ENCODE measurements at places on chromosomes 6 and 20.

DNA sequence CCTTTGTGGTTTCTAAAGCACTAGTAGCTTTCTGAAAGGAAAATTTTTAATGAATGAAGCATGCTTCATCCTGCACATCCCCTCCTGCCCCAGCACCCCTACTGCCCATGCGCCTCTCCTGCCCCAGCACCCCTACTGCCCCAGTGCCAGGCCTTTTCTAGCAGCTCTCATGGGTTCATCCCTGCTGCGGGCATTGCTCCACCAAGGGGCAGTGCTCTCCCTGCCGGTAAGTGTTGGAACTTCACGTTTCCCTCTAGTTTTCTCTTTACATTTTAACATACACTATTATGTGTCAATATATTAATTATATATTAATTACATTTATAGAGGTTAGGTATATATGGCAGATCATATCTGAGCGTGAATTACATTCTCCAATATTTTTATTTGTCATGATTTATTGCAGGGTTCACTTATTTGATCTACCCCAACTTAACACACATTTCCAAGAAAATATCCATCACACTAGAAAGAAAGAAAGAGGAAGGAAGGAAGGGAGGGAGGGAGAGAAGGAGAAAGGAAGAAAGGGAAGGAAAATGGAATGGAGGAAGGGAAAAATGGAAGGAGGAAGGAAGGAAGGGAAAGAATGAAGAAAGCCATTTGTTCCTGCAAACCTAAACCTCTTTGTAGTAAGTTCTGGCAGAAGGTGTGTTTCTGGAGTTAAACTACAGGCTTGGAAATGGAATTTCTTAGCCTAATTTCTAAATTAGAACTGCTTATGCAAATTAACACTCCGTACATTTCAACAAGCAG, 46.8 kb downstream of the CEP43 start:
- DNase-seq: no peak

- DNase-seq: no peak
Observed at GRCh38 chr6:47473791-47474346, 3.7 kb upstream of the CD2AP start.

DNA sequence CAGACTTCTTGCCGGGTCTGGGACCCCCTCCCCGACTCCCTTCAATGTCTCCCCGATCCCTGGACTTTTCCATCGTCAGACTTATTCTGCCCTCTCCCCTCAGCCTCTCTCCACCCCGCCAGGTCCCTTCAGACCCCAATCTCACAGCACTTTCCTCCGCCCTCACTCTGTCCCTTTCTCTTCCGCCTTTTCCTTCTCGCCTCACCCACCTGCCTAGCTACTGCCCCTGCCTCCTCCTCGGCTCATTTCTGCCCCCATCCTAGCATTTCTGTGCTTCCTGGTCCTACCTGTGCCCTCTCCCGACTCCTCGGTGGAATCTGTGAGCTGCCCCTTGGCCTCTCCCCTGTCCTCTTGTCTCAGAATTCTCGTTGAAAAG, 616 bp downstream of the CHMP4B start:
- DNase-seq: no peak

DNA sequence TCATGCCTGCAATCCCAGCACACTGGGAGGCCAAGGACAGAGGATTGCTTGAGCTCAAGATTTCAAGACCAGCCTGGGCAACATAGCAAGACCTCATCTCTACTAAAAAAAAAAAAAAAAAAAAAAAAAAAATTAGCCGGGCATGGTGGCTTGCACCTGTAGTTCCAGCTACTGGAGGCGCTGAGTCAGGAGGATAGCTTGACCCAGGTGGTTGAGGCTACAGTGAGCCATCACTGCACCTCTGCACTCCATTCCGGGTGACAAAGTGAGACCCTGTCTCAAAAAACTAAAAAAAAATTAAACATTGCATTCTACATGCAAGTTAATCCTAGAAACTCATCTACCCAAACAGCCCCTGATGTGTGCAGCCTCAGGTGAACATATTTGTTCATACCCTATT, 7.3 kb upstream of the TRAM2 start:
- DNase-seq: no peak

GRCh38 chr20:48709058-48709691, 118.6 kb downstream of the PREX1 start:
- DNase-seq: no peak

GRCh38 chr20:7585126-7585679, 355.1 kb downstream of the HAO1 start:
- DNase-seq: no peak

- DNase-seq: no peak
Observed at GRCh38 chr6:3961581-3962215, 112.5 kb downstream of the FAM50B start.

DNA sequence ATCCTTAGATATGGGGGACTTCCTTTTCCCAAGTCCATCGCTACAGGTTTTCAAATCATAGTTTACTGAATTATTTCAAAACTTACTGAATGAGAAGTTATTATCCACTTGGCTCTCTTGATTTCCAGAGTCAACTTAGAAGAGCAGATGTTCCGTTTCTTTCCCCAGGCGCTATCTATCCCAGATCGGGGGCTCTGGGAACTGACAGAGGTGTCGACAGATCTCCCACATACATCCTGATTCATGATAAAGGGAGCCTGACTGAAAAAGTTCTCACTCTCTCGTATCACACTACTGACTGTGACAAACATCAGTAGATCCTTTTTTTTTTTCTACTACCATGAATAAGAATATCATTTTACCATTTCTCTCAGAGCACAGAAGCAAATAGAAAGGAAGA, 654.8 kb downstream of the RNF144B start:
- no peak for DNase-seq

DNA sequence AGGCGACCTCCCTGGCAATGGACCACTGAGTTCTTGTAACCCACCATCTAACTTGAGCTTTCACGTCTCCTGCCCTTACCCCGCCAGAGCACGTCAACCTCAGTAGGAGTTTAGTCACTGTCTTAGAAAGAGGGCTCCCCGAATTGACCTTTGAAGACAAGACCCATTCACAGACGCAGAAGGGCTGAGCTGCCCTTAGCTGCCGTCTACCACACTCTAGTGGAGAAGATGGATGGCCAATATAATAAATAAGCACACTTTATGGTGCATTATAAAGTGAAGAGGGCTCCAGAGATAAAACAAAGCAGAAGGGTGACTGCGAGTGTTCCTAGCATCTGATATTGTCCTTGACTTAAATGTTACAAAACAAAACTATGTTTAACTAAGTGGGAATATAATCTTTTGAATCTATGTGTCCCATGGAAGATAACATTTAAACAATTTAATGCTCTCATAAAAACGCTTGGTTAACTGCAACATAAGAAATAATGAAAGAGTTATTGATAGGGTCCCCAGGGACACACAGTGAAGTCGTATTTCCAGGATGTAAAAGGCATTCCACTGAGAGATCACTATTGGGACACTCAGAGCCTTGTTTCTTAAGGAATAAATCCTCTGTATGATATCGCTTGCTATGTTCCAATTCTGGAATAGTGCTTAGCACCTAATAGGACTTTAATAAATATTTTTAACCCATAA, 261.1 kb downstream of the THBS2 start:
- no peak for DNase-seq

DNA sequence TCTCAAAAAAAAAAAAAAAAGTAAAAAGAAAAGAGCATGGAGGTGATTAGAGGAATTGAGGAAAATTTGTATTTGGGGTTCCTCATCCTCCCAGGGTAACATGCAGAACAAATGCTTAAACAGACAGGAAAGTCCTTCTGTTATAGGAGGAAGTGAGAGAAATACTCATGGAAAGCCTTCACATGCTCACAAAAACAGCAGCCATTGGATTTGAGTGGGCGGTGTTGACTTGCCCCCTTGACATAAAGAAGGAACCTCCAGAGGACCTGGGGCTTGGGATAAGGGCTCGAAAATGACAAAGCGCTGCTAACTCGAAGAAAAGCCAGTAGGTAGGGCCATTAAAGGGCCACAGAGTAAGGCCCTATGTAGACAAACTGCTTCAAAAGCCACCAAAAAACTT, 17.5 kb upstream of the SAMHD1 start:
- no peak for DNase-seq

DNA sequence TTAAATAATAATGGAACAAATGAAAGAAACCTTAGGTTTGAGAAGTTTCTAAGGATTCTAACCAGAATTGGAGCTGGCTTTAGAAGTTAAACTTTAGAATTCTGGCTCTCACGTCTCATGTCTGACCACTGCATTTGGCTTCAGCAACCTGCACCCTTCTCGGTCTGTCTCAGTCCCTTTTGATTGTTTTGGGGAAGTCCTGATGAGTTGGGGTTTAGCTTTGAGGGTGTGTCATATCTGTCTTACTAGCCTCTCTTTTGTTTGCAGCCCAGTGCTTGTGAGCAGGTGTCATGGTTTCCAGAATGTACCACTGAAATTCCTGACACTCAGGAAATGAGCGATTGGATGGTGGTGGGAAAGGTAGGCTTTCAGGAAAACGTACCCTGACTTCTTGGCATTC, 17.0 kb downstream of the CMTR1 start:
- no peak for DNase-seq

- no peak for DNase-seq
Observed at GRCh38 chr6:98672681-98673475, 161.5 kb upstream of the POU3F2 start.

GRCh38 chr20:50356962-50357782, 153.0 kb upstream of the PTPN1 start:
- no peak for DNase-seq

GRCh38 chr6:170049641-170050561, 241.0 kb downstream of the DLL1 start:
- no peak for DNase-seq

- DNase-seq: no peak
Observed at GRCh38 chr20:58469616-58470015, 45.6 kb downstream of the APCDD1L start.

DNA sequence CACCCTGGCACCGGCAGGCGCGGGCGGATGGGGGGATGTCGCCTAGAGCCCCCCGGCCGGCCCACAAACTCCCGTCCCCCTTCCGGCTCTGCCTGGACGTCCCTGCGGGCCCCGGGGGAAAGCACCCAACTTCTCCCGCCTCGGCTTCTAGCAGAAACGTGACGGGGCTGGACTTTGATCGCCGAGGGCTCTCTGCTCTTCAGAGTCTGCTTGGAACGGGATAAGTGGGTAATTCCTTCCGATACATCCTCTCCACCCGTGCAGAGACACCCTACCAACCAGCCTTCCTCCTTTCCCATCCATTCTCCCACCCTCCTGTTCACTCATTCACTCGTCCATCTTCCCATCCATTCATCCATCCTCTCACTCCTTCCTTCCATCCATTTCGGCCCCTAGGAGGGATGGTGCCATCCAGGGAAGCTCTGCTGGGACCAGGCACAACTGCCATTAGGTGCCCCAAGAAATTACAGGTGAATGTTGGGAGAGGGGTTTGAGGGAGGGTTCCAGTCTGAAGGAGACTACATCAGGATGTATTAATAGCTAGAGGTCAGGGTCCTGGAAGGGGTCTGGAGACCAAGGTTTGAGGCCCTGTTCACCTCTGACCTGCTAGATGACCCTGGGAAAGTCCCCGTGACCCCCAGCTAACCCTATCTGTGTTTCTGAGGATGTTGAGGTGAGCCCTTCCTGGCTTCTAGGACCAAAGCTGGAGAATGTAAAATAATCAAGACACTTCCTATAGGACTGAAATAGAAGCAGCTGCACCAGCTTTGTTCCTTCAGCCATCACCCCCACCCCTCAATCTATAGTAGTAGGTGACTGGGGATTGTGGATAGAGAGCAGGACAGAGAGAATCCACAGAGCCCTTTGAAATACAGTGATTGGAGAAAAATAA, 538 bp downstream of the TTLL9 start:
- no peak for DNase-seq

DNA sequence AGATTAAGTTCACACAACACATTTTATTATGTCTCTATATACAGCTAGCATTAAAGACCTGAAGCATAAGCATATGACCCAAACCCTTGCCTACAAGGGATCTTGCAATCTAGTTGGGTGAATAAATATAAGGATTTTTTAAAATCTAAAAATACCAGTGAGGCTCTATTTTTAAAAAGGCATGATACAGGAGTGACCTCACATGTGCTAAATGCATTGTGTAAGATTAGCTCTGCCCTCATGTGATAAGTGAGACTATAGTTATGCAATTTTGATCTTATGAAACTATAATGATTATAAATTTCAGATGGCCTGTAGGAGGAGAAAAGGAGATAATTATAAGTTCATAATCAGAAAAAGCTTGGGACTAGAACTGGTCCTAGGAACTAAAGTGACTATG, 451.0 kb upstream of the MAN1A1 start:
- DNase-seq: no peak

DNA sequence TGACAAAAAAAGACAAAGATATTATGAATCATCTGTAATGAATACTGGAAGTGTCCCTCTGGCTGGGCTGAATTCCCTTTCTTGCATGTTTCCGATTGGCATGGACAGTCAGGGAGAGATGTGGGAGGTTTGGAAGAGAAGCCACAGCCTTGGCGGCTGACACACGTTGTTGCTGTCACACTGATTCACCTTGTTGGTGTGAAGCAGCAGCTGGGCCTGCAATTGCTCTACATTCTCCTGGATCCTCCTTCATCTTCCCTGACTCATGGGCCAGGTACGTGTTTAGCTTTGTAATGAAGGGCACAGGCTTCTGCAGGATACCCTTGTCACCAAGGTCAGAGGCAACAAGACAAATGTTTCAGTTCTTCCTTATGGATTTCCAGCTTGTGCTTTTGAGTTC, 13.4 kb upstream of the SMIM8 start:
- no peak for DNase-seq

DNA sequence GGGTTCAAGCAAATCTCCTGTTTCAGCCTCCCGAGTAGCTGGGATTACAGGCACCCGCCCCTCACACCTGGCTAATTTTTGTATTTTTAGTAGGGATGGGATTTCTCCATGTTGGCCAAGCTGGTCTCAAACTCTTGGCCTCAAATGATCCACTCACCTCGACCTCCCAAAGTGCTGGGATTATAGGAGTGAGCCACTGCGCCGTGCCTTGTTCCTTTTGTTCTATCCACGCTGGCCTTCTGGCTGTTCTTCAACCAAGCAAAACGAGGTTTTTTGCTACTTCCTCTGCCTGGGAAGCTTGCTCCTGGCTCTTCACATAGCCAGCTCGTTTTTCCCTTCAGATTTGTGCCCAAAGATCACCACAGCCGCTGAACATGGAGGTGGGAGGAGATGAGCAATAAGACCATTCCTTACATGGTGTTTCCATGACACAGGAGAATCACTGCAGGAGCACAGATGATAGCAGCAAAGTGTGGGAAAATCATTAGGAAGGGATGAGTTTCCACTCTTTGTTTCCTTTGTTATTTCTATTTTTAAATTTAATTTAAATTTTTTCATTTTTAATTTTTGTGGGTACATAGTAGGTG, 201.0 kb upstream of the ZNF217 start:
- no peak for DNase-seq

- DNase-seq: no peak
Observed at GRCh38 chr6:23498013-23498412, 628.0 kb upstream of the NRSN1 start.

DNA sequence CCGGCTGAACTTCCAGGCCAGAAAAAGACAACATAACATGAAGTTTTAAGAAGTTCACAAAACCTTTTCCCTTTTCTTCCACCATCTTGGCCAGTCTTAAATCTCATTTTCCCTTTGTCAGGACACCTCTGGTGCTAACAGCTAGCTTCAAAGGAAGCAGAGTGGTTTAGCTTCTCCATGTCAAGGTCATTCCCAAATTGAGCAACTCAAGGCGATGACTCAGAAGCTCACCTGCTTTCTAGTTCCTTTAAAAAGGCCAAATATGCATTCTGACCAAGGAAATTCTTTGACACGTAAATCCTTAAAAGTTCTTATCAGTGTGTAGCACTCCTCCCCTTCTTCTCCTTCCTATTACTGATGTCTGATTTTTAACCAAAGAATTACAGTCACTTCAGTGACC, 69.6 kb upstream of the VGLL2 start:
- DNase-seq: no peak
